Hindlimb muscle (tissue), 1 donor: ENCODE measurements at places on chromosomes 11 and 22. TPM values are rescaled to one million over a fixed set of nuclear protein-coding genes. Genes with fewer than 3 reads are reported as not detected.
A peak's percentile ranks its signal among the peaks of the same experiment; 100 is the strongest.

- DNase-seq, result peak; percentile 73
Measured at GRCh38 chr11:8917157-8917825, 6.3 kb downstream of the AKIP1 start.

DNA sequence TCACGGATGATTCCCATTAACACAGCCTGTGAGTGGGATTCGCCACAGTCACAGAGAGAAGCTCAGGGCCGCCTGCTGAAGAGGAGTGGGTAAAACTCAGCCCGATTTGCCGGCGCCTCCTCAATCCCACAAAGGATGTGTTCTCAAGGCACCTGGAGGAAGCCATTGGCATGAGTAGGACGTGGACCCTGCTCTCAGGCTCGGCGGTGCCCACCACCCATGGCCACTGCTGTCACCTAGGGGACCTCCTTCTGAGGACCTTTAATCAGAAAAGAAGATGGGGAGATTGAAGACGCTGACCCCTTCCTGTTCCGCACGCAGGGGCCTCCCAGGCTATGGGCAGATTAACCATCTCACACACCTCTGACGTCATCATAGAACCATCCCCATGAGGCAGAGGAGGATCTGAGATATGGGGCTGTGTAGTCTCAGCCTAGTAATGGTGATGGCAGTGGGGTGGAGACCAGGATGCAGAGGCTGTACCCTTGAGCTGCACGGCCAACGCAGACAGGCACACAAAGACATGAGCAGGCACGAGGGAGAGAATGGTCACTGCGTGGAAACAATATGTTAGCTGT is 571.8 kb downstream of the BRD1 start:
- no peak for DNase-seq

Gene PTPRCAP
- polyA plus RNA-seq, result 0.67 TPM

Gene ANKK1
- polyA plus RNA-seq, result 0.26 TPM

Gene PACSIN3
- 284 TPM for polyA plus RNA-seq
